Iris pigment epithelial cell (primary cell): ENCODE measurements at places on chromosomes 6 and 20.

DNA sequence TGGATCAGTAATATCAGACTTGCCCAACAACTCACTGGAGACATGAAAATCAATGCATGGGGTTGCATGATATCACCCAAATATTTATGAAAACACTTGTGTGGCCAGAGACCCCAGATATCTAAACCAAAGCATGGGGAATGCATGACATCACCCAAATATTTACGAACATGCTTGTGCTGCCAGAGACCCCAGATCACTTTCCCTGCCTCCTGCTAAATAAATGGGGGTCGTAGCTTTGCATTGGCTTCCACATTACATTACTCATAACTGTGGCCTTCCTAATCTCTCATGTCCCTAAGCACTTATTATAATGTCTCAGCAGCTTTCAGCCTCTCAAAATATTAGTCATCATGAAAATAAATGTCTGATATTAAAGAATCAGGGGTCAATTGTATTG, 838.0 kb upstream of the DEFB115 start:
- no peak for DNase-seq

DNA sequence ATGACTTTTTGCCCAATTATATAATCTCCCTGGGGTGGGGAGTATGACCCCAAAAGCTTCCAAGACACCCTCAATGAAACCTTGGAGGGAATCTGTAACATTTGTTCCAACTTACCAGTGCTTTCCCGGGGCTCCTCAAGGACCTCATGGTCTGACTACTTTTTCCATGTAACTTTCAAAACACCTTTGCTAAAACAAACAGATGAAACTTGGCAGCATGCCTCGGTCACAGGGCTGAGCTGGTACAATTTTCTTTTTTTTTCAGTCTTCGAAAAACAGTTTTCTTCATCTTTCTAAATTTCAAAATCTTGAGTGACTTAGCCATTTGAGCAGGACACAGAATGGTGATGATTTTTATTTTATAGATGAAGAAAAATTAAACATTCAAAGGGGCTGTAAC, 241.2 kb downstream of the BMP7 start:
- DNase-seq, result no peak

GRCh38 chr6:706146-706545, 13.2 kb upstream of the EXOC2 start:
- DNase-seq, result peak; percentile 59

GRCh38 chr6:148064406-148065134, 278.1 kb upstream of the SASH1 start:
- peak; percentile 73 for DNase-seq

DNA sequence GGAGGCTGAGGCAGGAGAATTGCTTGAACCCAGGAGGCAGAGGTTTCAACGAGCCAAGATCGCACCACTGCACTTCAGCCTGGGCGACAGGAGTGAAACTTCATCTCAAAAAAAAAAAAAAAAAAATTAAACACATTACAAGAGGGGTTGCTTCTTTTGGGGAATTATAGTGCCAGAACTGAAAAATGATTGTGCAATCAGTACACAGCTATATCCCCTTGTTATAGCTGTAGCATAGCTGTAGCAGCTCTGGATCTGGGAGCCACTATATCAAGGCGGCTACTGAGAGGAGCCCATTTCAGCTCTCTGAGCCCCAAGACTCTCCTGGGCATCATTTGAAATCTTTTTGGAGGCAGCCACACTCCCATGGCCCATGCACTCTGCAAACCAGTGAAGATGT, 334.3 kb downstream of the TFAP2A start:
- DNase-seq, result no peak

DNA sequence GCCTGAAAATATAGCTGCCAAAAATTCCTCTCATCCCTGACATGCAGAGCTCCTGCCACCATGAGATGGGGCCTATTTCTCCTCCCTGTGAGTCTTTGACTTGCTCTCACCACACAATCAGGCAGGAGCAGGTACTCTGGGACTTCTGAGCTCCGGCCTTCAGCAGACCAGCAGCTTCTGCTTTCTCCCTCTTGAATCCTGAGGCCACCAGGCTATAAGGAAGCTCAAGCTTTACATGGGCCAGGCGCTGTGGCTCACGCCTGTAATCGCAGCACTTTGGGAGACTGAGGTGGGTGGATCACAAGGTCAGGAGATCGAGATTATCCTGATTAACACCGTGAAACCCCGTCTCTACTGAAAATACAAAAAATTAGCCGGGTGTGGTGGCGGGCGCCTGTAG, 238.7 kb upstream of the RREB1 start:
- DNase-seq, result no peak

DNA sequence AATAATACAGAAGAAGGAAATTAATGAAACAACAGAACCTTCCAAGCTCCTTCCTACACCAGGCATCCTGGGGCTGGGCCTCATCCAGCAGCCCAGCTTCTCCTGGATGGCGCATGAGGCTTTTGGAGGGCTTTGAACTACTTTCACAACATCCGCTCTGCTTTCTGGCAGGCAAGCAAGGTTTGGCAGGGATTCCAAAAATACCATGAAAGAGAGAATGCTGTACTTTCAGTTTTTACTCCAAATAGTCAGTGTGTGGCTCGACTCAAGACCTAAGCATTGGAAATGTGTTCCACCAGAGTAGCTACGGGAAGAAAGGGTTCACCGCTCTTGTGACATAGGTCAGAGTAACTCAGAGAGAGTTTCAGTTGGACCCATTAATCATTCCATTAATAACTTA, 125.4 kb downstream of the OPRM1 start:
- peak; percentile 85 for DNase-seq

DNA sequence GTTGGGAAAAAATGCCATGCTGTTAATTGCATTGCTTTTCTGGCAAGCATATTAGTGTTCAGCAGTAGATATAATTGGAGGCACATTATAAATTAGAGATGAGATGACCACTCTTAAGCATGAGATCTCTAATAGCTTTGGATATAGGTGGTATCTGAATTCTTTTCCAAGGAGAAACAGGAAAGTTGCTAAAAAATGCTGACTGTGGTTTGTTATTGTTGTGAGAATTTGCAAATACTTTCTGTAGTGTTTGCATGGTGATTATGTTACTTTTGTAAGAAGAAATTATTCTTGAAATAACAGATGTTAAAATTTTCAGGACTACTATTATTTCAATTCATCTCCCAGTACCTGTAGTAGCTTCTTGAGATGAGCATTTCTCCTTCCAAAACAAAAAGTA, 225.2 kb downstream of the TBC1D7 start:
- no peak for DNase-seq

DNA sequence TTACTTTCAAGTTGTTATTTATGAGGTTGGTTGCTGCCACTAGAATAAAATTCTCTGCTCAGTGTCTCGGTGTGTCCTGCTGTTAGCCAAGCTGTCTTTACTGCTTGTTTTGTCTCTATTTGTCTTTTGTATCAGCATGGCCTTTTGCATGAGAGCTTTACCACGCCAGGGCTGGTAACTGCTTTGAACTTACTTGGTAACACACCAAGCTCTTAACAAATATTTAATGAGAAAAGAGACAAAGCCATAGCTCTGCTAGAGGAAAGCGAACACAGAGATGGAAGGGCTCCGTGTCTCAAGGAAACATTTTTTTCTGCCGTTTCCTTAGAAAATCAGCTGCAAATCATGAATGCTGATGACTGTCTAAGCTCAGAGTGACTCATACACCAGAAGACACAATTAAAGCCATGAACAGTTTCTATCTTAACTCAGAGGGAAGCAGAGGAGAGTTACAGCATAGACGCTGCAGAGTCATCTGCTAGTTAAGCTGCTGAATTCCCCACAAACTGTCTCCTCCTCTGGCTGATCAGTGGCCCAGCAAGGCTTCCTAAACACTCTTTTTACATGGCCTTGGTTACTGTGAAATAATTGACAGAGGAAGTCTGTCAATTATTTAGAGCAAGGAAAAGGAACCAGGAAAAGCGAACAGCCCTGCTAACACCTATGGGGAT, 44.8 kb downstream of the AGPAT4 start:
- peak; percentile 96 for DNase-seq

DNA sequence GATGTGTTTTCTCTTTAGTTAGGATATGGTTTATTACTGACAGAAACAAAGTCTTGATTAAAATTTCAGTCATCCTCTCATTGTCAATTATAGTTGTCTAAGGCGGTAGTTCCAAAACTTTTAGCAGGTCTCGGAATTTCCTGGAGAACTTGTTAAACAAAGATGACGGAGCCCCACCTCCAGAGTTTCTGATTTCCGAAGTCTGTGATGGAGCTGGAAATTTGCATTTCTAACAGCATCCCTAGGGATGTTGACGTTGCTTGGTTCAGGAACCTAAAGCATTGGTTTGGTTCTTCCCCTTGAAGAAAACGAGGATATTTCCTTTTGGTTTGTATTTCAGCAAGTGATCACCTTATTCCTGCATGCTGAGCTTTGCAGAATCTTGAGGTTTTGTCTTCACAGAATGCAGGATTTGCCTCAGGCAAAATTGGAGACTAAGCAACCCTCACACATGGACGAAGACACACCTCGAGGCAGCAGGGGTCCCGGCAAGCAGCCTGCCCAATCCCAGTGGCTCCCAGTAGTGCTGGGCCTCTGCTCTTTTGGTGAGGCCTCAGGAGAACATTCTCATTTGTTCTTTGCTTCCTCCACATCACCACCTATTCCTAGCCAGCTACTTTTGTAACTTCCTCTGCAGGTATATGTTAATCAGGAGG, 187.1 kb upstream of the PHACTR1 start:
- no peak for DNase-seq

DNA sequence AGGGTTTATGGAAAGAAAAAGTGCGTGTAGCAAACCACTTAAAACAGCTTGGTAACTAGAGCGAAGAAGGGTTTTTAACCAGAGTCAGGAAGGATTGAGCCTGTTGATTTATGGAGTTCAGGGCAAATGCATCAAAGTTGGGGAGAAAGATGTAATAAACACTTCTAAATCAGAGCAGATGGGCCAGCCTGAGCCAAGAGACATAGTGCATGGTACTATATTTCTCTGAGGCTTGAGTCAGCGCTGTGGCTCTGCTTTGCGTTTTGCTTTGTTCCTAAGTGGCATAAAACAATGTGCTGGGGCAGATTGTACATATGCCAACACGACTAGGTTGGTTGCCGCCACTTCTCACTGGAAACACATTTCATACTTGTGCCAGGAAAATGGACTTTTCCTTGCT, 111.3 kb downstream of the BCKDHB start:
- DNase-seq, result no peak

DNA sequence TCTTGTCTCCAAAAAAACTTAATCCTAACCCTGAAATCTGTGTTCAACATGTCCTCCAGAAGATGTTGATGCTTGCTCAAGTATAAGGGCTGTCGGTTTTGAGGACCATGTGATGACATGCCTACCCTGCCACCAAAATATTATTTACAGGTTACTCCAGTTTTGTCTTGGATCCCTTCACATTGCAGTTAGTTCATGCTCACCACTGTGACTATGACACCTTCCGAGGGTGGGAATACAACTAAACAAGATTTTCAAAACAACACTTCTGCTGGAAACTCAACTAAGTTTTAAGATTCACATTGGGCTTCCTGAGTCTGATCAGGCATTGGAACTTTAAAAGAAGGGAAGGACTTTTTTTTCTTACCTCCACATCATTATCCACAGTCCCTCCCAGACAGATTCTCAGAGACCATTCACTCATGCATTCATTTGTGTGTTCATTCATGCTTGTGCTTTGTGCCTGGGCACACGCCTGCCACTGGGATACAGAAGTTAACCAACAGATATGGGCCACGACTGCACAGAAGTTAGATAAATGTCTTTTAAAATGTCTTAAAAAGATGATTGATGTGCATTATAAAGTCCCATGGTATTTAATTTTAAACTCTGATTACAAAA, 118.7 kb upstream of the GJE1 start:
- no peak for DNase-seq

GRCh38 chr6:4598384-4598995, 177.7 kb upstream of the CDYL start:
- peak; percentile 18 for DNase-seq
